ENCODE measurements at places on chromosomes 2 and 18.

- DNase-seq = no peak
Measured at GRCh38 chr2:70852824-70853223, 17.2 kb upstream of the CD207 start.

DNA sequence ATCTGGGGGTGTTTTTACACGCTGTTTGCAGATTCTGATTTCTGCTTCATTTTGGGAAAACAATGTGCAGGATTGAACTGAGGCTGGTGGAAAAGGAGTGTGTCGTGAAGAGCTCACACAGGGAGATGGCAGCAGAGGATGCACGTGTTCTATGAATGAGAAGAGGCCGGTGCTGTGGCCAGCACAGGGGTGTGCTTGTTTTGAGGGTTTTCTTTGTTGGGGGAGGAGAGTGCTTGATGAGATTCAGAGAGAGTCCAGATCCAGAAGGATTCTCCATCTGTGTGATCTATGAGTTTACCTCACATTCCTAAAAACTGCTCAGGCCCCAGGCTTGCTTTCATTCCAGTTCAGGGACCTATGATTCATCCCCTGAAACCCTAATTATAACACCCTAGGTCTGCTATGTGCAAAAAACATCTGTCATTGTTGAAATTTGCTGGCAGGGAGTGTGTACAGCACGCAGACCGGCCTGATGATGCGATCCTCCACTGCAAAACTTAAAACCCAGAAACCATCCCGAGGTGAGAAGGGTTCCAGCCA is 12.1 kb downstream of the TGFA start:
- DNase-seq = no peak

DNA sequence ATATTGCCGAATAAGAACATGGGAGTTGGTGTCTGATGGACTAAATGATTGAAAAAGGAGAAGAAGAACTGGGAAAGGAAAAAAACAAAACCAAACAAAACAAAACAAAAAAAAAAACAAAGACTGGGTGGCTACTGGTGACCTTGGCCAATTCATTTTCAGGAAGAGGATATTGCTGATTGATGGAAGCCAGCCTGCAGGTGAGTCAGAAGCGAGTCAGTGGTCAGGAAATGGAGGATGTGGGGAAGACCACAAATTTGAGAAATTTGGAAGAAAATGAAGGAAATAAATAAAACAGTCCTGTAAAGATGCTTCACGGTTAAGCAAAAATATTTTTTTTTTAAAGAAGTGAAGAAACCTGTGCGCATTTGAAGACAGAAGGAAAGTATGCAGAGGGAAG is 296.9 kb downstream of the ZNF521 start:
- DNase-seq = no peak

GRCh38 chr2:107809835-107810234 is 16.9 kb upstream of the RGPD4 start:
- DNase-seq = no peak

DNA sequence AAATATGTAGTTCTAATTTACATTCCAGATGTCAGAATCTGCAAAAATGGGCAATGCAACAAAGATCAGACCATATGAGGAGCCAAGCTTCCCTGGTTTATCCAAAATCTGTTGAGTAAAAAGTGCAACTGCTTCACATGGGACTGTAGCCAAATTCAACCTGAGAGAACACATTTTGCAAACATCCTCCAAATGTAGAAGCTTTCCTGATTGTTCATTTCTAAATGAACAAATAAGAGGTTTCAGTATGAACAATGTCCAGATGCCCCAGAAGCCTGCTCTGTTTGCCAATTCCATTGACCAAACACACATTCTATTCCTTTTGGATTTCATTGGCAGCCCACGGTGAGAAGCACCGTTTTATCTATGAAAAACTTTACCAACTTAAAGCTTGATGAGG is 117.9 kb upstream of the OSR1 start:
- DNase-seq = no peak

- no peak for DNase-seq
Measured at GRCh38 chr18:43061816-43062215, 53.7 kb downstream of the RIT2 start.

- DNase-seq = no peak
Measured at GRCh38 chr2:174682007-174682577, 82.2 kb downstream of the CHRNA1 start.

GRCh38 chr18:23528580-23529472 is 25.5 kb downstream of the RMC1 start:
- no peak for DNase-seq

GRCh38 chr18:66616523-66616983 is 12.7 kb upstream of the CDH19 start:
- DNase-seq = peak; percentile 21

DNA sequence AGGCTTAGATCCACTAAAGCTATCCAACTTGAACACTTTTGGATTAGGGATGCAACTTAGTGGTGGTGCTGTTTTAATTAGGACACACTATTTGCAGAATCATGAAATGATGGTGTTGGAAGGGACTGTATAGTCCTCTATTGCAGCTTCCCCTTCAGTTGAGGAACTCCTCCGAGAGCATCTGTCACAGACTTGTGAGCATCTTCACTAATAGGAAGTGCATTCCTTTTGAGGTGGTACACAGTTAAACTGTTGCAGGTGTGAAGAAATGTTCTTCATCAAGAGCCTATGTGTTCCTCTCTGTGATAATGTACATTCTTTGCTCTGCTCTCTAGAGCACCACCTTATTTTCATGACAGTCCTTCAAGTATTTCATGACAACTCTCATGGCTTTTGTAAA is 197.4 kb downstream of the CAMKMT start:
- DNase-seq = no peak

DNA sequence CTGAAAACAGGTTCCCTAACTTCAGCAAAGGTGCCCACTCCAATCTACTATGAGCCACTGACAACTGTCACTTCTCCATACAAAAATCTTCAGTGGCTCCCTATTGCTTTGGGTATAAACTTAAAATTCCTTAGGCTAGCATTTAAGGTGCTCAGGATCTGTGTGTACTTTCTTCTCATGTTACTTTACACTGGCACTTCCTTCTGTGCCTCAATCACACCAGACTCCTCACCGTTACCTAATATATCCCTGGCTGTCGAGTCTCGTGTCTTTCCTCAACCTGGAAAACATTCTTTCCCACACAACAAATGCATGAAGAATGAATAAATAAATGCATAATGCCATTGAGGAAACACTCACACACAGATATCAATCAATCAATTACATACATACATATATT is 101.1 kb downstream of the TCF4 start:
- DNase-seq = no peak

DNA sequence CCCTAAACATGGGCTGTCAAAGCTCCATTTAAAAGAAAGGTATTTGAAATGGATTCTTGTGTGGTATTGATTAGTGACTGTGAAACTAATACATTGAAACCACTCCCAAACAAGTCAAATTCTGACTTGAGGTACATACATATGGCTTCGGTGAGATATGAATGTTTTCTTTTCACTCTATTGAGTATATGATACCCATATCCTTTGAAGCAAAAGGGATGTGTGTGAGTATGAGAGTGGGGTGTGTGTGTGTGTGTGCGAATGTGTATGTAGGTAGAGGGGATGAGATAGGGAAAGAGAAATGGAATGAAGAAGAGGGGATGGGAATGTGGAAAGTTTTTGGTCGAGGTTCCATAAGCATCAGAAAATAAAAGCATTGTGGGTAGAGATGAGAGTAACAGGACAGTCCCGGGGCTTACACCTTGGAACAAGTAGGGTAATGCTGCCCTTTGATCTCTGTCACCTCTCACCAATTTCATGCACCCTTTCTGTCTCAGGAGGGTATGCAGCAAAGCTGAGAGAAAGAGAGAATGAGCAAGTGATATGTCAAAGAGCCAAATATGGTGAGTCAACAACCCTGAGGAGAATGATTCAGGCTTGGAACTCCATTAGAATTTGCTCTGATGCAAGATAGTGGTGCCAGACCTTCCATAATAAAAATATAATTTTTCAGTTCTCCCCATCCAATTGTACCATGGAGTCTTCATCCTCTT is 64.0 kb upstream of the ZEB2 start:
- DNase-seq = no peak

DNA sequence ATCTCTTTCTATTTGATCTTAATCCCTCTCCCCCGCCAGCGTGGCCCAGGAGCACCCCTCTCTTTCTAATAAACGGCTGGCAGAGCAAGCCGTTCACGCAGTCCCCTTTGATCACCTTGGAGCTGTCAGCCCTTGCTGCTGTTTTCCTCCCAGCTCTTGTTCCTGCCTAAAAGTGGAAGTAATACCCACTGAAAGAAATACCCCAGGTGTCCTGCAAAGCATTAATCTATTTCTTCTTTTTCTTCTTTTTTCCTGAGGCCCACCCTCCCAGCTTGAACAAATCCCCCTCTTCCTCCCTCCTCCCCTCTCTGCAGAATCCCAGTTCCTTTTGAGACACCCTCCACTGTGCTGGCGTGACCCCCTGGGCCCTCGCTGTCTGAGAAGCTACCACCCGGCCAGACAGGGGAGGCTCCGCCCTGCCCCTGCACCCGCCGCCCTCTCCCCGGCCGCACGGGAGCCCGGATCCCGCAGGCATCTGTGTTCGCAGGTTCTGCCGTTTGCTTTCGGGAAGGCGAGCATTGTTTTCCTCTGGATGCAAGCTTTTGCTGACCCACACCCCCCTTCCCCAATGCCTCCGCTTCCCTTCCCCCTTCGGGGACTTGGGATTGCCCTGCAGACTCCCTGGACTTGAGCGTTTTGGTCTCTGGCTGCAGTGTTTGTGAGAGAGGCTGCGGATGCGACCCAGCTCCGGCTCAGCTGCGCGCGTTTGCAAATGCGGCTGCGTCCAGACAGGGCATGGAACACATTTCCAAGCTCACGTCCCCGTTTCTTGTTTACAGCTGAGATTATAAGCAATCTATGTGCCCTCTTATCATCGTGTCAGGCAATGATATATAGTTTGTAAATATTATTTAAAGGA is 631.5 kb downstream of the NYAP2 start:
- peak; percentile 84 for DNase-seq

DNA sequence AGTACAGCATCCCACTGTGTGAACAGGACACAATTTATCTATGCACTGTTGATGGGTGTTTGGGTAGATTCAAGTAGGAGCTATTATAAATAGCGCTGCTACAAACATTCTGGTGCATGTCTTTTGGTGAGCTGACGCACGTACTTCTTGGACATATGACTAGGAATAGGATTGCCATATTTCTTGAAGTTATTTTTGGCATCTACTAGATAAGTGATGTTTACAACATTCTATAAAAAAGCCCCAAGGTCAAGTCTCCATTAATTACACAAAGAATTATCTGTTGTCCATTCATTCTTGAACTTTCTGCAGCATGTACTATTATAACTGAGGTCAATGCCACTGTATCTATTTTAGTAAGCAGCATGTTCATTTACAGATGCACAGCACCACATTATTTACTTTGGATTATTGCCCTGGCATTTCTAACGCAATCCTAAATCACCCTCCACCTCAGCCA is 225.5 kb upstream of the TMEM200C start:
- DNase-seq = no peak

DNA sequence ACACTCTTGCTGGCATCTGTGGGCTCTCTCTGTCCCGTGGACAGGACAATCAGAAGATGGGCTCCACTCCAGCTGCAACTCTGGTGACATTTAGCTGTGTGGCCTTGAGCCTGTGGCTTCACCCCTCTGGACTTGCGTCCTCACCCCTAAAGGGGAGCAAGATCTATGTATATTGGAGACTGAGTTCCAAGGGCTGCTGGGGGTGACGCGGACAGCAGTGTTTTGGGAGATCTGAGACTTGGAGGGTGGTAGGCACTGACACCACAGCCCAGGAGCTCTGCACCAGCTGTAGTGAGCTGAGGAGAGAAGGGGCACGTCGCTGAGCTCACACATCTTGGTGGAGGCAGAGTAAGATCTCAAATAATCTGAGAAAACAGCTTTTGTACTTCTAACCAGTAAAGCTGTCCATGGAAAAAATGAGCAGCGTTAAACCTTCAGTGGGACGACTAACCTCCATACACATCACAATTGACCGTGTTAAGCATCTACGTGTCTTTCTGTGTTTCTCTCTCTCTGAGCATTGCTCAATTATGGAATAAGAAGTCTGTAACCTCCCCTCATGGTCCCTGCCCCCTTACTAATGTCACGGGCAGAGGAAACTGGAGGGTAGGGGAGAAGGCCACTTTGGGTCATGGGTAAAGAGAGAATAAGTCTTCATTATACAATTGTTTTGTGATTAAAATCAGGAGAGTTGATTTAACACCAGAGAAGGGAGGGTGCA is 85.8 kb downstream of the SH3RF3 start:
- no peak for DNase-seq

- no peak for DNase-seq
Measured at GRCh38 chr2:70797506-70797905, 7.1 kb upstream of the FIGLA start.

DNA sequence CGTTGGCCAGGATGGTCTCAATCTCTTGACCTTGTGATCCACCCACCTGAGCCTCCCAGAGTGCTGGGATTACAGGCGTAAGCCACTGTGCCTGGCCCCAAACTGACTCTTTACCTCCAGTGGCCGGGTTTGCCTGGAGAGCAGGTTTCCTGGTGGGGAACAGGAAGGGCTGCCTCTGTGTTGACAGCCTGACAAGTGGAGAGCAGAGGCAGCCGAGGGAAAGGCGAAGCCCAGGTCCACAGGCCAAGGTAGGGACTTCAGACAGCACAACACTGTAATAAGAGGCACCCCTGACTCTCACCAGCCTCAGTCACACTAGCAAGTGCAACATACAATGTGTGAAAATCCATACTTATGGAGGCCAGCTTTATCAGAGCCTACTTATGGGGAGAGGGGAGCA is 16.5 kb upstream of the SH3BP4 start:
- DNase-seq = no peak

DNA sequence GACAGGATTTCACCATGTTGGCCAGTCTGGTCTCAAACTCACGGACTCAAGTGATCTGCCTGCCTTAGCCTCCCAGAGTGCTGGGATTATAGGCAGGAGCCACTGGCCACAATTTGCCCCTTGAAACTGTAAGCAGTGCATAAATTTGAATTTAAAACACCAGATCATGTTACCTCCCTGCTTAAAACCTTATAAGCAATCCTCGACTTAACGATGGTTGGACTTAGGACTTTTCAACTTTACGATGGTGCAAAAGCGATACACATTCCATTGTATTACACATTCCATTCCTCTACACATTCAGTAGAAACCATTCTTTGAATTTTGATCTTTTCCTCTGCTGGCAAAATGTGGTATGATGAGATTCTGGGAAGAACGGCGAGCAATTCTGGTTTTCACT is 23.2 kb upstream of the EFR3B start:
- no peak for DNase-seq

DNA sequence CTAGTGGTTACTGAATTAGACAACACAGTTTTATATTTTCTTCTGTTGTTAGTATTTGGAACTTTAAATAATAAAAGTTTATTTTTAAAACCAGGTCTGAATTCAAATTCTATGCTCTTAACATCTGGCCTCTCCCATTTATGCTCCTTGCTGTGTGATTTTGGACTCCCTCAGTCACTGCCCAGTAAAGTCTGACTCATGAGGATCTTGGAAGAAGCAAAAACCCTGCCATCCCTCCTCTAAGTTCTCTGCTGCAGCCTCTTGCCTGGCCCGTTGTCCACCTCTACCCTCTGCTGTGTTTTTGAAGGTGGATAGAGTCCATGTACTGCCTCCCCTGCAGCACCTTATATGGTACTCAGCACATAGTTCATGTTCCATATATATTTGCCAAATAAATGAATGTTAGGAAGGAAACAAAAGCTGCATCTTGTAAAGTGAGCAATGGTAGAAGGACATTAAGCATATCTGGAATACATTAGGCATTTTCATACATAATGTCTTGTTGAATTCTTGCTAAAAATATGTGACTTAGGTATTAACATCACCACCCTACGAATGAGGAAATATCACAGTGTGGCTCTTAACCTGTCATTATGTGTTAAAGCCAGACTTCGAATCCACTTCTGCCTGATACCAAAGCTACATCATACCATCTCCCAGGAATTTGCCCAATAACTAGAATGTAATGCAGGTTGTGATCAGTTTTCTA is 62.1 kb downstream of the THNSL2 start:
- no peak for DNase-seq

Measured in SK-N-DZ (cell line).